ENCODE measurements at places on chromosomes 12 and 14. TPM values are rescaled to one million over a fixed set of nuclear protein-coding genes. Genes with fewer than 3 reads are reported as not detected.
A peak's percentile ranks its signal among the peaks of the same experiment; 100 is the strongest.

DNA sequence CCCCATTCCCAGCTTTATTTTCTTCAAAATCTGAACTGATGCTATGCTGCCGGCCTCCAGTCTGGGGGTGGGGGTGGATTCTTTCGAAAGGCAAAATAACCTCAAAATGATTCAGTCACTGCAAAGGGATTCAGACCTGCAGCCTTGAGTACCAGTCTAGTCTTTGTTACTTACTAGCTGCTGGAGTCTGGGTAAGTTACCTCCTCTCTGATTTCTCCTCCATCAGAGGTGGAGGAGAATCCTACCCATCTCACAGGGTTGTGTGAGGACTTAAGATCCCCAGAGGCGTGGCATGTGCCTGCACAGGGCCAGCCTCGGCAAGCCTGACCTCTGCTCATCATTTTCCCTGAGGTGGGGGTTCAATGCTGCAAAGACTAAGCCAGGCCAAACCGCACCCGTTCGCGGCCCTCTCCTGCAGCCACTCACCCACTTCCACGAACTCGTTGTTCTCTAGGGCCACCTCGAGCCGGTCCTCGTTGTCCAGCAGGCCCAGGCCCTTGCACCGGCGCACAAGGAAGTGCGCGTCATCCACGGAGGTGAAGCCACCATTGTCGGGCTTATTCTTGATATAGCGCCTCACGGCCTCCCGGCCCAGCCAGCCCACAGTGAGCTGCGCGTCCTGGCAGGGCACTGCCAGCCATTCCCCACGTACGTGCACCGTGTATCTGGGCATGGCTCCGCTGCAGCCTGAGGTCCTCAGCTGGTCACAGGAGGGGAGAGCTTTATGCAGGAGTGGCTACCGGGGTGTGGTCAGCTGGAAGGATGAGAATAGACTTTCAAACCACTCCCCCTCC lies 709 bp downstream of the HAL start:
- H3K4me3 ChIP-seq, result no peak overlapping the region
- H3K27ac ChIP-seq, result no peak overlapping the region
- DNase-seq, result no peak
- peaks cover 2% of the 10 kb centered on the region for H3K36me3 ChIP-seq

GRCh38 chr14:73007835-73008234 lies 19.1 kb downstream of the ZFYVE1 start:
- H3K4me3 ChIP-seq, result no peak overlapping the region
- no peaks in the 10 kb centered on the region for H3K27me3 ChIP-seq
- H3K36me3 ChIP-seq, result peaks cover 6% of the 10 kb centered on the region
- H3K27ac ChIP-seq, result no peak overlapping the region

GRCh38 chr12:93425736-93426411 lies 15.9 kb downstream of the UBE2N start:
- DNase-seq, result no peak
- H3K36me3 ChIP-seq, result no peaks in the 10 kb centered on the region
- H3K4me3 ChIP-seq, result no peak overlapping the region
- H3K27ac ChIP-seq, result peak overlapping the region; percentile 55
- H3K27me3 ChIP-seq, result no peaks in the 10 kb centered on the region

DNA sequence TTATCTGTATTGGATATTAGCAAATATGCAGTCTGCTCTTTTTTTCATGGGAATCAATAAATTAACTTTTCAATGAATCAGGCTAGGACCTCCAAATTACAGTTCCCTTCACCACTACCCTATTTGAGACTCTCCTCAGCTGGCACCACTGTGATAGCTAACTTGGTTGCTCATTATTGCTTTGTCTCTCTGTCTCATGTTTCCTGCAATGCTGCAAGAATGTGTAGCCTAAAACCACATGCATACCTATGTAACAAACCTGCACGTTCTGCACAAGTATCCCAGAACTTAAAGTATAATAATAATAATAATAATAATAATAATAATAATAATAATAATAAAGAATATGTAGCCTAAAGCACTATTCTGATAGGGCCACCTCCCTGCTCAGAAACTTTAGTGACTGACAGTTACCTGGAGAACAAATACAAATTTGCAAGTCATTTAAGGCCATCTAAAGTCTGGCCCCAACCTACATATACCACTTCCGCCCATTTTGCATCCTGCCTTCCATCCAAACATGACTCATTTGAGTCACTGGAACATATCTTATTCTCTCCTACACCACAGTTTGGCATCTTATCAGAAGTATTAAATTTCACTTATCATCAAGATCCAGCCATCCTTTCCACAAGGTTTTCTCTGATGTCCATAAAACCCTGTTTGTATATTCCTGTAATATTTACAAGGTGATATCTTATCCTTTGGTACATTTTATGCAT lies 215.1 kb downstream of the LRRK2 start:
- no peak for DNase-seq
- no peaks in the 10 kb centered on the region for H3K36me3 ChIP-seq
- no peaks in the 10 kb centered on the region for H3K27me3 ChIP-seq
- no peaks in the 10 kb centered on the region for H3K4me1 ChIP-seq
- no peak overlapping the region for H3K4me3 ChIP-seq
- H3K27ac ChIP-seq, result no peak overlapping the region

DNA sequence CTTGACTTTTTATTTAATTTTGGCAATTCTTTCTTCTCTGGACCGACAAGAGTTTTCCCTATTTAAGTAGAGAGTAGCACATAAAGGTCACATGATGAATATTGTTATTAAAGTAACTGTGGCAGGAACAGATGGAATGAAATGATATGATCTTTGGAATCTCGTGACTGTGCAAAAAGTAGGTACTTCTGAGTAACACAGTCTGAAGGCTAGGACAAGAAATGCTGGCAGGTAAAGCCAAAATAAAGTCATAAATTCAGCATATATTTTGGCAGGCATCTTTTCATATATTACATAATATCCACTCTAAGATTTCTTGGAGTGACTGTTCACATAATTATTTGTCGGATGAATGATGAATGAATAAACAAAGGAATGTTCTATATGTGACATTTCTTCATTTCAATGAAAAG lies 121.4 kb downstream of the EFCAB11 start:
- H3K4me3 ChIP-seq, result no peak overlapping the region
- H3K4me1 ChIP-seq, result peaks cover 7% of the 10 kb centered on the region
- H3K27me3 ChIP-seq, result no peaks in the 10 kb centered on the region

- no peaks in the 10 kb centered on the region for H3K27me3 ChIP-seq
- no peak overlapping the region for H3K27ac ChIP-seq
- H3K36me3 ChIP-seq, result no peaks in the 10 kb centered on the region
- H3K4me1 ChIP-seq, result no peaks in the 10 kb centered on the region
- no peak overlapping the region for H3K4me3 ChIP-seq
Observed at GRCh38 chr14:64926398-64926995, 12.2 kb downstream of the CHURC1 start.

DNA sequence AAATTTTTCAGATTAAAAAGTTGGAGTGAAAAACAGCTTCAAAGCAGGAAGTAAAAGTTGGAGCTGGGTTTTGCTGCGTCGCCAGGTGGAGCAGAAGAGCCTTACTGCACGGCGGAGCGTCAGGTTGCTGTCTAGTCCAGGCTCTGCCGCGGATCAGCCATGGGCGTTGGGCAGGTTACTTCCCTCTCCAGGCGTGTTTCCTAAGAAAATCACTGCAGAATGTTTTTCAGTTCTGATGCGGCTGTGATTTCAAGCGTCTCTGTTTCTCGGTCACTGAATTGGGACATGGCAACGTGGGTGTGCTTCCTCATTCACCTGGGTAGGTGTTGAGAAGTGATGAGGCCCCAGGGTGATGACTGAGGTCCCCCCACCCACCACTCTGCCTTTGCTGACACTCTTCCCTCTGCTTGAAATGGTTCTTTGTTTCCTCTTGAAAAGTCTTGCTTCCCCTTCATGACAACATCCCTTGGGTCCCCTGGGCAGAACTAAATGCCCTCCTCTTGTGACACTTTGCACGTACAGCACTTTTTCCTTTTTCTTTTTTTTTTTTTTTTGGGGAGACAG lies 7.6 kb downstream of the EVL start:
- no peak overlapping the region for H3K4me3 ChIP-seq
- DNase-seq, result no peak
- H3K36me3 ChIP-seq, result no peaks in the 10 kb centered on the region
- no peaks in the 10 kb centered on the region for H3K27me3 ChIP-seq
- H3K27ac ChIP-seq, result no peak overlapping the region
- H3K4me1 ChIP-seq, result peaks cover 42% of the 10 kb centered on the region

GRCh38 chr12:52942901-52943181 lies 6.1 kb upstream of the KRT18 start:
- no peak for DNase-seq
- H3K36me3 ChIP-seq, result no peaks in the 10 kb centered on the region
- peaks cover 5% of the 10 kb centered on the region for H3K27me3 ChIP-seq
- H3K4me1 ChIP-seq, result peaks cover 14% of the 10 kb centered on the region
- no peak overlapping the region for H3K4me3 ChIP-seq
- peak overlapping the region; percentile 32 for H3K27ac ChIP-seq

GRCh38 chr12:97471194-97471593 lies 8.6 kb downstream of the RMST start:
- DNase-seq, result no peak
- H3K27me3 ChIP-seq, result peaks cover 15% of the 10 kb centered on the region
- H3K36me3 ChIP-seq, result peaks cover 8% of the 10 kb centered on the region
- peak overlapping the region; percentile 44 for H3K4me3 ChIP-seq
- H3K4me1 ChIP-seq, result peaks cover 66% of the 10 kb centered on the region

GRCh38 chr14:35113308-35113950 lies 8.4 kb downstream of the PPP2R3C start:
- peaks cover 45% of the 10 kb centered on the region for H3K36me3 ChIP-seq
- peak overlapping the region; percentile 45 for H3K27ac ChIP-seq
- no peaks in the 10 kb centered on the region for H3K27me3 ChIP-seq
- DNase-seq, result no peak
- peaks cover 6% of the 10 kb centered on the region for H3K4me1 ChIP-seq
- H3K4me3 ChIP-seq, result no peak overlapping the region

GRCh38 chr12:81957631-81958030 lies 198.5 kb upstream of the PPFIA2 start:
- H3K4me1 ChIP-seq, result no peaks in the 10 kb centered on the region
- no peak for DNase-seq
- no peak overlapping the region for H3K4me3 ChIP-seq
- no peaks in the 10 kb centered on the region for H3K36me3 ChIP-seq

- H3K4me1 ChIP-seq, result peaks cover 27% of the 10 kb centered on the region
- no peak for DNase-seq
- peaks cover 16% of the 10 kb centered on the region for H3K36me3 ChIP-seq
- no peak overlapping the region for H3K4me3 ChIP-seq
- no peaks in the 10 kb centered on the region for H3K27me3 ChIP-seq
Observed at GRCh38 chr12:12817616-12818015, 4.5 kb downstream of the DDX47 start.

DNA sequence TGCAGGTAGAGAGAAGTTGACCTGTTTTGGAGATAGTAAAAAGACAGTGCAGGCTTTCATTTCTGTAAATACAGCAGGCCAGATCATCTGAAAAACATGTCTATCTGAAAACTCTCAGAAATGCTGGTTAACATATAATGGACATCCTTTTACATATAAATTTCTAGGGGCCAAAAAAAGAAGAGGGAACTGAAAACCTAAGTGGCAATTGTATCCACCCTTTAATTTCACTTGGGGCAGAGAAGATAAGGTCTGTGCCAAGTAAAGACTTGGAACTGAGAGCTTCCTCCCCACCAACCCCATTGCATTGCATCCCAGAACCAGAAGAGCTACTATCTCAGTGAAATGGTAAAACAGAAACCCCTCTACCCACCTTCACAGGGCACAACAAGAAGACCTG lies 141.0 kb downstream of the SRGAP1 start:
- H3K4me3 ChIP-seq, result no peak overlapping the region
- peaks cover 8% of the 10 kb centered on the region for H3K36me3 ChIP-seq
- no peak overlapping the region for H3K27ac ChIP-seq

GRCh38 chr12:96132819-96133218 lies 61.4 kb upstream of the ELK3 start:
- H3K27me3 ChIP-seq, result peaks cover 3% of the 10 kb centered on the region
- no peaks in the 10 kb centered on the region for H3K36me3 ChIP-seq
- H3K4me3 ChIP-seq, result no peak overlapping the region
- peaks cover 7% of the 10 kb centered on the region for H3K4me1 ChIP-seq
- H3K27ac ChIP-seq, result no peak overlapping the region

DNA sequence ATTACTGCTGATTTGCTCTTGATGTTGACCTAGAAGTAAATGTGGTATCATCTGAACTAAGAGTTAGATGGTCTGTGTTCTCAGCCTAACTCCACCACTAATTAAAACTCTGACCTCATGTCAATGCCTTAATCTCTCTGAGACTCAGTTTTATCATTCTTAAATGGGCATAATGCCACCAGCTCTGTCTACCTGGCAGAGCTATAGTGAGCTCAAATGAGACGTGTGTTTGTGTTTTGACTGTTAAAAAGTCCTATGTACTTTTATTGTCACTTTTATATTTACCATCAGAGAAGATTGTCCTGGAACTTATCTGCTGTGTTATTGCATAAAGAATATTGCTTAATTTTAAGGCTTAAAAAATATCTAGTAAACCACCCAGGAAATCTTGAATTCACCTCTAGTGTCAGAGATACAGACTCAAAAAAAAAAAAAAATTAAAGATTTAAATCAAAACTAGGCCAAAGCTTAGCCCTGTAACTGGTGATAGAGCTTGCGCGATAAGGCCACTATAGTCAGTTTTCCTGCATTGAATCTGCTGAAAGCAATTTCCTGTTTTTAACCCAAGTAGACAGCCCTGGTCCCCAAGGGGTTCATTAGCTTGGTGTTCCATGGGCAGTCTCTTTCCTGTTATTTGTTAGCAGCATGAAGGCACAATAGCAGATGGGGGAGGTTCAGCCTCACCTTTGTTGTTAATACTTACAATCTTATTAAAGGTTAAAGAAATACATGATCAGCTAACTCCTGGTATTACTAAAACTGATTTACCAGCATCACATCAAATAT lies 261.8 kb downstream of the ATP23 start:
- no peak overlapping the region for H3K4me3 ChIP-seq
- H3K27ac ChIP-seq, result no peak overlapping the region
- H3K36me3 ChIP-seq, result no peaks in the 10 kb centered on the region

GRCh38 chr12:42056130-42056529 lies 88.5 kb downstream of the GXYLT1 start:
- H3K27ac ChIP-seq, result no peak overlapping the region
- no peak for DNase-seq
- H3K36me3 ChIP-seq, result peaks cover 7% of the 10 kb centered on the region
- no peak overlapping the region for H3K4me3 ChIP-seq
- H3K4me1 ChIP-seq, result no peaks in the 10 kb centered on the region

Gene C12orf54
- not detected for total RNA-seq

Gene TESPA1
- not detected for total RNA-seq

Gene TSPAN19
- 0.36 TPM for total RNA-seq

Gene PZP
- not detected for total RNA-seq

Gene IAPP
- not detected for total RNA-seq

All from neural crest cell (in vitro differentiated cells).